ENCODE measurements at places on chromosomes 7 and 10.

DNA sequence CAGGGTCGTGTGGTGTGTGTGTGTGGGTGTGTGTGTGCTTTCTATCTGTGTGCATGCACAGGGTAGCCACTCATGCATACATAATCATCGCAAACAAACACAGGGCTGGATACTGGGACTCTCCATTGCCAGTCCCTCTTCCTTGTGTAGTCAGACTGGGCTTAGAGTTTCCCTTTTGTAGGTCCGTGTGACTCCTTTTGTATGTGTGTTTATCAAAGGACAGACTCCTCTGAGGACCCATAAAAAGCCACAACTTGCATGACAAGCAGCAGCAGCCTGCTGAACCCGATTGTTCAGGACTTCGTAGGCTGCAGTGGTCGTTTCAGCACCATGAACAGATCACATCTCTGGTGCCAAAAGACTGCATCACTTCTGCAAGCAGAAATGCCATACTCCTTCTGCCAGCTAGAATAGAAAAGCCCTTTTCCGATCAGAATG is 895 bp downstream of the VSTM2A start:
- DNase-seq, result no peak

DNA sequence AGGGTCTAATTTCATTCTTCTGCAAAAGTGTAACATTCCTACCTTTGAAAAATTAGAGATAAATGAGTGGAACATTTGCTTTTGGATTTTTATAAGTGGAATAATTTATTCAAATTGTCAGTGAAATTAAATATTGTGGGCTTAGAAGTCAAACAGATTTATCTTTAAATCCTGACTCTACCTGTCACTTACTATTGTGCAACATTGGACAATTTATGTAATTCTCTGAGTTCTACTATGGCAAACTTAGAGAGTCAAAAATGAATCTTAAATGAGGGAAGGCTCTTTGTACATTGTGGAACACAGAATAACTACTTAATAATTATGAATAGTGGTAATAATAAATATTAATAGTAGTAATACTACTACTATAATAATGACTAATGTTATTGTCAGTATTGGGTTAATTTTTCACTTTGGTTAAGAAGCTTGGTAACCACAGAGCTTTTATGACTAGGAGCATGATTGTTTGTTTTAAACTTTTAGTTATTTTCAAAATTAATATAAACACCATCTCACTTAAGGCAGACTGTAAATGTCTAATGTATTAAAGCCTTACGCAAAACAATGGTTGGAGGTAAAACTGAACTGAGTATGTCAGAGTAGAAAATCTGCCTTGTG is 70.0 kb downstream of the PRKG1 start:
- DNase-seq, result no peak

GRCh38 chr10:34565934-34566333 is 249.2 kb downstream of the PARD3 start:
- DNase-seq, result no peak

DNA sequence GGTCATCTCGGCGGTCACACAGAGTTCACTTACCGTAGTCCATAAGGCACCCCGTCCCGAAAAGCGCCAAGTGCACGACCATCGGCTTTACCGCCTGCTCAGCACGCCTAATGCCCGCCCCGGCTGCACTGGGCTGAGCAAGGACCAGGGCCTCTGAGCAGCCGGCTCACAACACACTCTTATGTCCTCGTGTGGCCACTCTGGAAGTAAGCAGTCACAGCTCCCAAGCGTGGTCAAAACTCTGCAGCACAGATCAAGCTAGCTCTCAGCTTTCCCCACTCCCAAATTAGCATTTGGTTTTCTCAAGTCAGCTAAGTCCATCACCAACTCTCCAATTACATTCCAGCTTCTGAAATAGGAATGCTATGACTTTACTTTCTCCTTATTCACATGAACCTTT is 57.7 kb downstream of the MAD1L1 start:
- no peak for DNase-seq

- DNase-seq, result no peak
Observed at GRCh38 chr10:79255007-79255507, 92.2 kb upstream of the PPIF start.

DNA sequence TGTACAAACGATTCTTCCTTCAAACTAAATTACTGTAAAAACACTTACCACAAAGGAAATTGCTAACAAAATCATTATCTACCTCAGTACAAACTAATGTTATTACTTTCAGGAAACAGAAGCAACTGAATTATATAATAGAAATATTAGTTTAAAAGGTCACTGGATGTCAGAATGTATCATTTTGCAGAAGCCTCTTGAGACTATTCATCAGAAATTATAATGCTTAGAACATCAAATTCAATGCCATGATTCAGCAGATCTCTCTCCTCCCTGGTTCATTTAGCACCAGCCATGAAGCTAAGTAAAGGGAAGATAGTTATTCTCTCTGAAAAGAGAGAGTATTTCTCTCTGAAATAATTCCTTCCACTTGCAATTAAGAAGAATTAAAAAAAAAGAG is 223.3 kb downstream of the IMMP2L start:
- no peak for DNase-seq

DNA sequence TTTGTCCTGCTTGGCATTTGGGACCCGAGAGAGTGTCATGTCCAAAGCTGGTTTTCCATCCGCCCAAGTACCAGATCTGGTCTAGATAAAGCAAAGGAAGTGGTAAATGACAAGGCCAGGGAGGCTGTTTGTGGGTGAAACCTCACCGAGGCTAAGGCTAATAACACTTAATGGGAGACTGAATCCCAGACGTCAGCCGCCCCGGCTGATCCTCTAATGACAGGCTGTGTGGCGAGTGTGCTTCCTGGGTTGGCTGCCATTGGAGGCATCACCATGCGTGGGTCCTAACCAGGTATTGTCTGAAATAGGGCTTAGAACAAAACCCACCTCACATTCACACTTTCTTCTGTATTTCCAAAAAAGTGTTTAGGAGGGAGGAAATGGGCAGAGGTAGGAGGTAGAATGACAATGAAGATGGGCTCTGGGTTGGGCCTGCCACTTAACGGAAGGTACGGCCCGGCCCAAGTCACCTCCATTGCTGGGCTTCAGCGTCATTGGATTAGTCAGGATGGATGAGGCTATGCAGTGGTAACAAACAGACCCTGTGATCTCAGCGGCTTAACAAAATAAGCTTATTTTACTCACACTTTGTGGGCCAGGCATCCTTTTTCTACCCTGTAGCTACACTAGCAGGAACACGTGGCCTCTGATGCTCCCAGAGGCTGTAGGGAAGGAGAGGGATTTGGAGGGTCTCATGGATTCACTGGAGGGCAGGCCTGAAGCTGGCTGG is 59.7 kb downstream of the PROSER2 start:
- DNase-seq, result no peak

GRCh38 chr7:100393233-100393905 is 20.1 kb downstream of the PILRA start:
- no peak for DNase-seq

DNA sequence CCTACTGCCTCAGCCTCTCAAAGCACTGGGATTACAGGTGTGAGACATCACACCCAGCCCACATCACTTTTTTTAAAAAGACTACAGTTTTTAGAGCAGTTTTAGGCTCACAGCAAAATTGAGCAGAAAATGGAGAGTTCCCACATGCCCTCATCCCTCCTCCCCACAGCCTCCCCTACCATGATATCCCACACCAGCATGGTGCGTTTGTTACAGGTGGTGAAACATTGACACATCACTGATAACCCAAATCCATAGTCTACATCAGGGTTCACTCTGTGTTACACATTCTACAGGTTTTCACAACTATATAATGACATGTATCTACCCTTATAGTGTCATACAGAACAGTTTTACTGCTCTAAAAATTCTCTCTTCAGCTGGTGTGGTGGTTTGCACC is 24.3 kb upstream of the TOMM7 start:
- DNase-seq, result no peak

GRCh38 chr7:88929719-88930118 is 134.2 kb upstream of the TEX47 start:
- no peak for DNase-seq

- no peak for DNase-seq
Observed at GRCh38 chr7:107995184-107996071, 7.5 kb downstream of the LAMB1 start.

- DNase-seq, result no peak
Observed at GRCh38 chr10:113858541-113858940, 4.1 kb downstream of the NHLRC2 start.

- DNase-seq, result no peak
Observed at GRCh38 chr10:60234551-60234950, 155.1 kb downstream of the ANK3 start.

GRCh38 chr7:122132341-122132740 is 11.7 kb downstream of the AASS start:
- DNase-seq, result no peak

- DNase-seq, result no peak
Observed at GRCh38 chr10:92598321-92598720, 5.4 kb downstream of the KIF11 start.

DNA sequence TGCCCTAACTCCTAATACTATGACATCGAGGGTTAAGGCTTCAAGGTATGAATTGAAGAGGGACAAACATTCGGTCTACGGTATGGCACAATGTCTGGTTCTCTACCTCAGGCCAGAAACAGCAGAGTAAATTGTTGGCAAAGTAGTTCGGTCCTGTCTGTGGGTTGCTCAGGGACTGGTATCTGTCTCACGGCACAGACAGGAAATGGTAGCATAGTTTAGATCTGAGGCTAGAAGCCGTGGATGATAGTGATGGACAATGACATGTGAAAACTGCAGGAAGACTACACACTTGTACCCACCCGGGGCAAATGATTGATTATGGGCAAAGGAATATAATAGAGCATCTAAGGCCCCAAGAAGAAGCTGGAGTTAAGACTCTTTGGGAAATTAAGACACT is 106.2 kb downstream of the TWIST1 start:
- no peak for DNase-seq

DNA sequence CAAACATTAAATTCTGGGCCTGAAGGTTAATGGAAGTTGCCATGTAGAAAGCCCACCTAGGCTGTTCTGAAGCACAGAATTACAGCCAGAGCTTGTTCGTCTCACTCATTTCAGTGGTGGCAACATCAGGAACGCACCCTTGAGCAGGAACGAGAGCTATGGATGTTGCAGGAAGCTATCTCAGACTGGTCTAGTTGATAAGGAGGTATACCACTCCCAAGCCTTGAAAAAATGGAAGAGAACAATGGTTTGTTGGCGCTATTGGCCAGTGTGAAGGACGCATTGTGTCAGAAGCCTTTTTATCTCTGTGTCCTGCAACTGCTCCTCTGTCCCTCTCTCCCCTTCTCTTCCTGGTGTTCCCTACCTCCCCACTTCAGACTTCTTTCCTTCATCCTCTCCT is 60.9 kb upstream of the RAPGEF5 start:
- no peak for DNase-seq

DNA sequence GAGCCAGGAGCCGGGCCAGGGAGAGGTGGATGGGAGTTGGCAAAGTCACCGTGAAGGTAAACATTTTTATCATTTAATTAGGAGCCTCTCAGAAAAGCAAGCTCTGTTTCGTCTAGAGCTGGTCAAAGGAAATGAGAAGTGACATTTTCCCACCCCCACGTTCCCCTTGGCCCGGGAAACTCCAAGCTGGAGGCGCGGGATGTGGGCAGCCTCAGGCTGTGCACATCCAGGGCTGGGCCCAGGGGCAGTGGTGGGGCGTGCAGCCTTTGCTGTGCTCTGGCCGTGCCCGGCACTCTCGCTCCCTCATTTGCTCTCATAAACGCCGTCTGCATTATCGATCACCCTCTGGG is 135.6 kb upstream of the RET start:
- no peak for DNase-seq

All from activated CD8-positive, alpha-beta memory T cell treated with anti-CD3 and anti-CD28 coated beads for 1 hour (primary cell).